ENCODE measurements at places on chromosomes 6 and 20.

- DNase-seq = peak; percentile 43
Observed at GRCh38 chr20:2692036-2692885, at the start of gene EBF4. TSS of gene EBF4 (plus strand) at chr20:2692780. CDS start at chr20:2693646, 866 bp downstream.

DNA sequence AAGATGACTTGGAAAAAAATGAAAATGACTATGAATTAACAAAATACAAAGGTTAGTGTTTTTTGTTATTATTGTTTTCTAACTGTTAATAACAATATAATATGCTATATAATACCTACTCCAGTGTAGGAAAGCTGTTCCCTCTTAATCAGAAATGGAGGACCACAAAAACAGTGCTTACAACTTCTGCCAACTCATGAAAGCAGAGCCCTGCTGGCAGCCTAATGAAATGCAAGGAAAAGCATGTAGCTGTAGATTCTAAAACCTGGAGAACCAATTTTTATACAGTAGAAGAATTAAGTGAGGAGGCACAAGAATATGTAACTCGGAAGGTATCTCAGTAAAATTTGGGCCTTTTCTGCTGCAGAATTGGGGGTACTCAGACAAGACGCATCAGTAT lies 29.4 kb downstream of the PHIP start:
- DNase-seq = peak; percentile 20

DNA sequence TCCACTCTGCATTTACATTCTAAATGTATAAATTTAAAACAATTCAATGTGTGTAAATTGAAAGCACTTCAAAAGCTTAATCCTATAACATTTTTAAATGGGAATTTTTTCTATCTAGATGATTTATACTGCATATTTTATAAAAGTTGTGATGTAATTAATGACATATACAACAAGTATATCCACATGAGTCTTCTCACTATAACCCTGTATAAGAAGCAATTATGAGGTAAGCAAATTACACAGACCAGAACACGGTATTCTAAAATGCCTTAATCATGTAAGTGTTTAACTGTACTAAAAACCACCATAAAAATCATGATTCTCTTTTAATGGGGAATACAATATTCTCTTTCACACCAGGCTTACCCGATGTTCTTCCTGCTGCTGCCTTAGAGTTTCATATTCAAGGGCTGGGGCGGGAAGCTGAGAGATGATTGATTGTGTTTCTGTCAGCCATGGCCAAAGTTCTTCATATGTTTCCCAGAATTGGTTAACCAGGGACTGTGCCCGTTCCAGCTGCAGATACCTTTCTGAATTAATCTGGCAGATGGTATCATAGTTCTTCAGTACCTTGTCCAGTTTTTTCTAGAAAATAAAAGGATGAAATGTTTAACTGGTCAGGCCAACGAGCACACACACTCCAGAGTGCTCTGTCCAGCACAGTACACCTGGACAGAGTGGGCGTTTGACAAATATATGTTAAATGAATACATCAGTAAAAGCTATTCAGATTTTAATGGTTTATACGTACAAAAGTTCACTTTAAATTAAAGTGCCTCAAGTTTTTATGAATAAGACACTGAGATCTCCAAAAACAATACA lies 127.4 kb downstream of the DST start:
- no peak for DNase-seq

GRCh38 chr6:41697861-41698781 lies 37.3 kb downstream of the TFEB start:
- no peak for DNase-seq
